ENCODE measurements at places on chromosomes 4 and X.

DNA sequence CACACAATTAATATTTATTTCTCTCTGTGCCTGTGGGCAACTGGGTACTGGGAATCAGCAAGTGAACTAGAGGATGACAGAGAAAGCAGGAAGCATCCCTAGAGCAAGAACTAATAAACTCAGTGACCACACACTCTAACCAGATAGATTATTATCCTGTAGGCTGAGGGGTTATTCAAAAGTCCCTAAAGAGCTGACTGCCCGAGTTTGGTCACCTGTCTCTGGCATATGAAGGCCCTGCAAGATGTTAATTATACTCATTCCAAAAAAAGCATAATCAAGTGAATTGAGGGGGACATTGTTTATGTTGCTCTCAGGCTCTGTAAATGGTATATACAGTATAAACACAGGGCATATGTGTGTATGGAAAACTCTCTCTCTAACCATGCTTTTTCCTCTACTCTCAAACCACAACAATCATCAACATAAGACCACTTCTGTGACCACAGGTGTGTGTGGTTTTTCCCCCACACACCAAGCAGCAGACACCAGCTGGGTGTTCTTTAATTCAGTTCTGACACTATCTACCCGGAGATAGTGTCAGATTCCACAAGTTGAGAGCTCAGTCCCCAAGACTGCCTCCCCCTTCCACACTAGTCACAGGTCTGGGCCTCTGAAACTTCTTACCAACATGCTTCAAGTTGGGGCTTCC lies 6.2 kb upstream of the HPSE start:
- no peak for DNase-seq

- DNase-seq = no peak
These were observed 648 bp upstream of the MSMO1 start for GRCh38 chr4:165326831-165327210.

- DNase-seq = no peak
These were observed 114.0 kb downstream of the CLCN5 start for GRCh38 chrX:50036426-50036825.

DNA sequence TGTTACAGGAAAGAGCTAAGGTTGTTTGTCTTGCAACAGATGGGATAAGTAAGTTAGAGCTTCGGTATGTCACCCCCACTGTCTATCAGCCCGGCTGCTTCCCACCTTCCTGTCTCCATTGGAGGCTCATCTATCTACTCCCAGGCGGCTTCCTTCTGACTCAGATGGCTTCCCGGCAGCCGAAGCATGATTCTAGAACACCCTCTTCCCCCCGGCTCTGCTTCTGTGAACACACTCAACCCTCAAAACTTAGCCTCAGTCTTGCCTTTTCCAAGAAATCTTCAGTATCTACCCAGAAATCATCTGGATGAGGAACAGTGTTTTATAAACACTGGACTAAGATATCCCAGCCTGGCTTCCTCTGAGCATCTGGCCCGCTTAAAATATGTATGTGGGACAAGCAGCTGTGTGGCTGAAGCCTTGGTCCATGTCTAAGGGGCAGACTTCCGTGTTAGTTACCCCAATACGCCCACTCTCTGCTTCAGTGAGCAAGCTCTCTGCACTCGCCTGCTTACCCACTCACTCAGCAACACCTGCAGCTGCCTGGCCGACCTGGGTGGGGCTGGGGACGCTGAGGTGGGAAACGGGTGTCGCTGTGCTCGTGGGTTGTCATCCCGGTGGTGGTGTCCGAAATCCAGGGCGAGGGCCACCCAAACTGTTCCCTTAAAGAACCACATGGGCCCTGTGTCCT lies 12.0 kb upstream of the SLC2A9 start:
- DNase-seq = peak; percentile 69

- DNase-seq = no peak
These were observed 394.2 kb downstream of the ARHGAP24 start for GRCh38 chr4:85869181-85869580.

DNA sequence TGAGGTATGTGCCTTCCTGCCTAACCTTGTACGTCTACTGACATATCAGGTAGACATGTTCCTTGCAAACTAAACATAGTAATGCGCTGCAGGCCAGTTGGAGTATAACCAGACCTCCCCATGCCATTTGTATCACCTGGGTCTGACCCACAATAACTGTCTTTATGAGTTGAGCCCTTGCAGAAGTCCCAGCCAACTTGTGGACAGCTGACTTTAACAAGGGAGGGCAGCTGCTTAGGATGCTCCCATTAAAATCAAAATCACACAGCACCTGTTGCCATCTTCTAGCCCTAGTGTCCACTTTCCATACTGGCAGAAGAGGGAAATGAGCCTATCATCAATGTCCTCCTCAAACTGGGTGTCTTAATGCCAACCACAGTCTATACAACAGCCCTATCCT lies 41.6 kb downstream of the KANTR start:
- no peak for DNase-seq

DNA sequence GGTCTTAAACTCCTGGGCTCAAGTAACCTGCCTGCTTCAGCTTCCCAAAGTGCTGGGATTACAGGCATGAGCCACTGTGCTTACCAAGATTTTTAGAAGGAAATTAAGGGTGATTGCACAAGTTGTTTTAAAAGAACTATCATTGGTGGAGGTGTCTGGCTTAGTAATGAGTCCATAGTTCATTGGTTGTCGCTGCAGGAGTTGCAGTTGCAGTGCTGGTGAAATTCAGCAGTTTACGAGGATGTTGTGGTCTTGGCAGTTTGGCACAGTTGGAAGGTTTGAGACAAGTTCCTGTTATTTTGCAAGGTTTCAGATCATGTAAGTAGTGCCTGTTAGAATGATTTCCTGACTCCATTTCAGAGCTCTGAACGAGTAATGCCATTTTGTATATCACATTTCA lies 48.1 kb downstream of the RAB40AL start:
- no peak for DNase-seq

DNA sequence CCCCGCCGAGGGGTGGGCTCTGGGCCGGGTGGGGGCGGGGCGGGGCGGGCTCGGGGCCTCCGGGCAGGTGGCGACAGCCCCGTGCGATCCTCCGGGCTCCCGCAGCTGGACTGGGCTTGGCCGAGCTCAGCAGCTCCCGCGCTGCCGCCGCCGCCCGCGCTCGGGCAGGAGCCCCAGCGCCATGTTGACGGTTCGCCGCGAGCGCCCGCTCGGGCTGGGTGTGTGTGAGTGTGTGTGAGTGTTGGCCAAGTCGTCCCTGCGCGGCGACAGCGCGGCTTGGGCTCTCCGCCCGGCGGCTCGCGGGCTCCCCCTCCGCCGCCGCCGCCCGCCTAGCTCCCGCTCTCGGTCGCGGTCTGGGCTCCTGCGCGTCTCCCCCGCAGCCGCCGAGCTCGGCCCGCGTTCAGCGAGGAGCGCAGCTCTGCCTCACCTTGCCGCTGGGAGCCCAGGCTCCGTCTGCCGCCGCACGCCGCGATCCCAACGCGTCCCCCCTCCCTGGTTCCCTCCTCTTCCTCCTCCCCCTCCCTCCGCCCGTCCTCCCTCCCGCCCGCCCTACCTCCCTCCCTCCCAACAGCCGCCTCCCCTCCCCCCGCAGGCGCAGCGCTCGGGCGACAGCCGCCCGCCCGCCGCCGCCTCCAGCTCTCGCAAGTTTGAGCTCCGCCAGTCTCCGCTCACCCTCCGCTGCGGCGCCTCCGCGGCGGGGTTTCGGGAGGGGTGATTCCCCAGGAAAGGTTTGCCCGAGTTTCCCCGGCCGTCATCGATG lies at the start of gene BCOR:
Gene BCOR (minus strand): TSS at position 455 of the 760 bp plus-strand sequence. CDS start 20,029 bp downstream, outside the sequence.
- DNase-seq = peak; percentile 47

DNA sequence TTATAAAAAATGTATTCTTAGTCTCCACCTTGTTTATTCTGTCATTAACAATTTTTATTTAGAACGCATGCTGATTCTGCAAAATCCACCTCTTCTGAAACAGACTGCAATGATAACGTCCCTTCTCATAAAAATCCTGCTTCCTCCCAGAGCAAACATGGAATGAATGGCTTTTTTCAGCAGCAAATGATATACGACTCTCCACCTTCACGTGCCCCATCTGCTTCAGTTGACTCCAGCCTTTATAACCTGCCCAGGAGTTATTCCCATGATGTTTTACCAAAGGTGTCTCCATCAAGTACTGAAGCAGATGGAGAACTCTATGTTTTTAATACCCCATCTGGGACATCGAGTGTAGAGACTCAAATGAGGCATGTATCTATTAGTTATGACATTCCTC lies 75.6 kb upstream of the SMARCA5 start:
- no peak for DNase-seq

DNA sequence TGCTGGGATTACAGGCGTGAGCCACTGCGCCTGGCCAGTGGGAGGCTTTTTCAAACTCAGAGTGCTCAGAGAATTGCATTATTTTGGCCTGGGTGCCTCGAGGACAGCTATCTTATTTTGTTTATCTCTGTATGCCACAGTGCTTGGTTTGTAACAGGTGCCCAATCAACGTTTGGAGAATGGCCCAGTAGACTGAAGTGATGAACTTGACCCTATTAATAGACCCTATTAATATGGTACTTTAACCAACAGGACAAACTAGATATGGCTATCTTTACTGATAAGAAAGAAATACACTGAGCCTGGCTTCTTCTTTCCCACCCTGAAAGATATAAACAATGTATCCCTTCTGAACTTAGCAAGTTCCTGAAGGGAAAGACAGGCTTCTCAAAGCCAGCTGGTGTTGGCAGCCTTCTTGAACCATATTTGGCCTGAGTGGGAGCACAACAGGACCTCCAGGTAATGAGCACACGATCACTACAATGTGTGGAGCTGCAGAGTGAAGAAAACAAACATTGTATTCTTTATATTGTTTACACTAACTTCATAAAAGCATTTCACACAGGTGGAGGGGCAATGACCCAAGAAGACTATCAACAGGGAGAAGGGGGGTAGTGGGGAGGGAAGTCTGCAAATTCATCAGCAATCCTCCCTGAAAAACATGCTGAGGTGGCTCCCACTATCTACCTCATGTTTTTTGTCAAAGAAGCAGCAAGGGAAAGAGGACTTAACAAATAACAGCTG lies 41.7 kb downstream of the PRPS1 start:
- DNase-seq = no peak

DNA sequence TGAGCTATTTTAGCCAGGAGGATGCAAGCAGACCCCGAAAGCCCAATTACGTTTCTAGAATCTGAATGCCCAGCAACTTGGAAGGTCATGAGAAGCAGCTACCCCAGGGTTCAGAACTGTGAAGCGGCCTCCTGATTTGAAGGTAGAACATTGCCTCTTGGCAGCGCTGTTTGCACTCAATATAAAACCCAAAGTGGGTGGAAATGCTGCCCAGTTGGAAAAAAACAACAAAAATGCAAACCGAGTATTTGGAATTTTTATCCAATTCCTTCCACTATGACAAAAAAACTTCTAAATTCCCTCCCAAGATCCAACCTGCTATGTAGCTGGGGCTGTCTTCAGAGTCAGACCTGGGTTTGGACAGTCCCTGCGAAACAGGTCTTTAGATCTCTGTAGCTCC lies 103.3 kb upstream of the RBPJ start:
- DNase-seq = no peak

DNA sequence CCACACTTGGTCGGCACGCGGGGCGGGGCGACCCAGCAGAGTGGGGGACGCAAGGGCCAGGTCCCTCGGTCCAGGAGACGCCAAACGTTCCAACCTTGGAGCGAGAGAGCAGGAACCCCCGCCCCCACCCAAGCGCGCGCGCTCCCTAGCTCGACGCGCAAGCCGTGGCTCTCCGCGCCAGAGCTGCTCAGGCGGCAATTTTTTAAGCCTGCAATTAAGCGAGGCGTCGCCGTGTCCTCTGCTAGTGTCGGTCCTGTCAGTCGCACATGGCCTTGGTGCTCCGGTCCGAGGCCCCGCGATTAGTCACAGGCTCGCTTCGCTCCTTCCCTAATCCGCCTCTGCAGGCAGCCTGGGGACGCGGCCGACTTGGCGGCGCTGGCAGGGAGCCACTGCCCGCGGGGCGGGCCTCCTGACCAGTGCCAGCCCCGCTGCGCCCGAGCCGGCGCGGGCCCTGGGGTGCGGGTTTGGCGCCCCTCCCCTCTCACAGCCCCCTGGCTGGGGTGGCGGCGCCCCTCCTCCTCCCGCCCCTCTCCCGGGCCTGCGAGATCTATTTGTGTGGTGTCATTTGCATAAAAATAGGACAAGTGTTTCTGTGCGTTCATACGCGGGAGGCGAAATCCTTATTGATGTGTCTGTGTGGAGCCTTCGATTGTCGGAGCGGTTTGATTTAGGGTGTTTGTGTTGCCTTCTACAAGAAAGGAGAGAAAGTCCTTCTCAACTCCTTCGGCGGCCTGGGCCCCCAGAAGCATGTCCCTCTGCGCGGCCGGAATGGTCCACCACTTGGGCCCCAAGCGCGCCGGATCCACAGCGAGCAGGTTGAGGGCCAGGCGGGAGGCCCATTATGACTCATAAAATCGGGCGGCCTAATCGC lies 9.8 kb upstream of the BCOR start:
- DNase-seq = no peak

GRCh38 chr4:55610381-55610780 lies 18.3 kb upstream of the PDCL2 start:
- no peak for DNase-seq

DNA sequence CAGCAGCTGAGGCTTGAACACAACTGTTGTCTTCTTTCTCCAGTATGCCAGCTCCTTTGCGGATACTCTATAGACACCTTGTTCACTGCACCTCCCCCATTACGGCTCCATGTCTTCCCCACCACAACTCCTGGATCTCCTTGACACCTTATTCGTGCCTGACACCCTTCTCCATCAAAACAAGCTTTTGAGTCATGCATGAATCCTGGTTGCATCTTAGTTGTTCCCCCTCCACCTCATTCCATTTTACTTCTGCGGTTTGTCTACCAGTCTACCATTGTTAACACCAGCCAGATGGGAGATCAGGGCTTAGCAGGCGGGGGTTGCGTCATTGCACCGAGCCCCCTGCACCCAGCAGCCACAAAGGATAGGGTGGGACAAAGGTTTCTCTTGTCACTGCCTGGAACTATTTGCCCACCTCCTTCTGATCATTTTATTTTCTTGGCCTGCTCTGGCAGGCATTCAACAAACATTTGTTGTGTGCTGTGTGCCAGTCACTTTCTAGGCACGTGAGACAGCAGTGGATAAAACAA lies 2.0 kb upstream of the CDK16 start:
- DNase-seq = no peak

- peak; percentile 39 for DNase-seq
These were observed 127.1 kb upstream of the PCDH18 start for GRCh38 chr4:137659431-137659830.

- DNase-seq = peak; percentile 49
These were observed 16.5 kb downstream of the RXFP1 start for GRCh38 chr4:158538176-158538575.

DNA sequence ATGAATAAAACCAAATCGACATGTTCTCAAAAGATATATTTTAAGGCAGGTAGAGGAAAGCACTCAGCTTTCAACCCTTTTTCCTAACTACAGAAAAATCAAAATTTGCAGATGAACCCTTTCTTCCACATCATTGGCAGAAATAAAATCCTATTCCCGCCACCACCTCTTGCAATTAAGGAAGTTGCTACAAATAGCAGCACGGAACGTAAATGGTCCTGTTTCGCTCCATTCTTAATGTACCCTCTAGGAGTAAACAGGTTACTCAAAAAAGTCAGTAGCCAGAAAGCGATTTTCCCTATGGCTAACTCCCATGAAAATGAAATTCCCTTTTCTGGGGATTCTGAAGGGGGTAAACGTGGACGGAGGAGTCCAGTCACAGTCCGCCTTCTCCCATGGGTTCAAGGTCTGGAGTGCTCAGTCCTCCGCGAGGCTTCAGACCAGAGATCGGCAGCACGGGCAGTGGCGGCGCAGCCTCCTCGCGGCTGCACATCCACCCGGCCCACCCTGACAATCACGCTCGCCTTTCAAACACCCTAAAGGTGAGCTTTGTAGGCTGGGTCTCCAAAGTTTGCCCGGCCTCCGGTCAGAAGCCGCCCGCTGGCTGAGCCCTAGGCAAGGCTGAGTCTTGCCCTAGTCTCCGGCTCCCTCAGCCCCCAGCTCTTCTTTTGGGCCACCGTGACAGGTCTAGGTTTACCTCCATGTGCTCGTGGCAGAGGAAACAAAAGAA lies 1.8 kb downstream of the ATP11C start:
- no peak for DNase-seq
